Stimulated activated naive CD4-positive, alpha-beta T cell (primary cell): ENCODE measurements at places on chromosomes 3 and 15.

DNA sequence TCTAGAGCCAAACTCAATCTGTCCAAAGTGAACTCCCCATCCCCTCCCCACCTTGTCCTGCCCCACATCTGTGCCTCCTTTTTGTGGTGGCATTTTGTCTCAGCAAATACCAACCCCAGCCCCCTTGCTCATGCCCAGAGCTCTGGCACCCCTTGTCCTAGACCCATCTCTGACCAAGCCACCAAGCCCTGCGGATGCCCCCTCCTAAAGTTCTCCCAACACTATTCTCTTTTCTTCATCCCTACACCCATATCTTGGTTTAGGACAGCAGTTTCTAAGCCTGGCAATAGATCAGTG is 17.7 kb downstream of the ACAA1 start:
- no peak for DNase-seq

DNA sequence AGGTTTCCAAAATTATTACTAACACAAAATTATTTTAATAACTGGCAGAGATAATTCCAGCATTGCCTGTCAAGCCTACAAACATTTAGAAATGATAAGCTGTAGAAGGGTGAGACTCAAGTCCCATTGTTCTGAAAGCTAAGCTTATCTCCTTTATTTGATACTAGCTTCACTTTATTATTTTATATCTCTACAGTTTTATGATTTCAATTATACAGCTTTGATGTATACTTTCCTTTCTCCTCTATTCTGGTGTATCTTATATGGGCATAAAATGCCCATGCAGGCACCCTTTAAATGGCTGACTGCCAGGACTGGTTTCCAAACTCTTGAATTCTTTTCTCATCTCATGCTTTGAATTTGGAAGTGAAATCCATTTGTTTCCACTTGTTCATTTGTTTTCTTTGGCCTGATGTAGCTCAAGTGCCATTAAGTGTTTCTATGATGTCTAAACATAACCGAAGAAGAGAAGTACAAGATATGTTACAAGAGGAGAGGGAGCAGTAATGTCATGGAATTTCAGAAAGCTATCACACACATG is 372.1 kb upstream of the ARHGEF26 start:
- no peak for DNase-seq

- DNase-seq, result no peak
These were observed 46.9 kb upstream of the COL6A6 start for GRCh38 chr3:130470126-130470525.

GRCh38 chr3:127097481-127097880 is 95.5 kb upstream of the PRR23E start:
- no peak for DNase-seq

- no peak for DNase-seq
These were observed 72.7 kb downstream of the ZNF621 start for GRCh38 chr3:40597441-40597840.

DNA sequence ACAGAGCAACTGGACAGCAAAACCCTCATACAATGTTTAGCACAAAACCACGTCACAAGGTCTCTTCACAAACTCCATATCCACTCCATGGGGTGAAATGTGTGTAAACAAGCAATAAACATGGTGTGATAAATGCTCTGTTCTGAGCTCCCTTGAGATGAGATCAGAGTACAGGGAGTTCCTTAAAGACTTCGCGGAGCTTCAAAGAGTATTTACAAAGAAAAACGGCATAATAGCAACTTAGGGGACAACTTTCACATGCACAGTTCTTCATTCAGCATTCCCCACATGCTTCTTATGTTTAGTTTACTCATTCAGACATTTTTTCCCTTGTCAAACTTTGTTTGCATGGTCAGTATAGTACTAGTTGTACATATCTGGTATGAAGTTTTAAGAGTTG is 52.5 kb upstream of the SUCLG2 start:
- no peak for DNase-seq

- DNase-seq, result no peak
These were observed 155.2 kb upstream of the TLE3 start for GRCh38 chr15:70252951-70253320.

DNA sequence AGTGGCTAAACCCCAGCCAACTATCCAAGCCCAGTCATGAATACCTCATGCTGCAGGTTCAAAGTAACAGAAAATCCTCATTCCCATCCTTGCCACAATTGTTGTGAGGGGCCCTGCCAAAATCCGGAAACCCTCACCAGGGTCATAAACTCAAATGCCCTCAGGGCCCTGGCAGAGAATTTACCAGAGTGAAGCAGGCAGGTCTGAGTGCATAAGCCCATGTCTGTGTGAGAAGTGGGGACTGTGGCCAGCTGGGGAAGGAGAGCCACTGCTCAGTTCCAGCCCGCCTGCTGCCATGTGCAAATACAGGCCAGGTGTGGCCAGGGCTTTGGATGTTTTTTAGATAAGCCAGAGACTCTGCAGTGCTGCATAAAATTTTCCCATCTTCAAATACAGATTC is 7.0 kb downstream of the CEP152 start:
- DNase-seq, result no peak

- DNase-seq, result peak; percentile 63
These were observed 386.5 kb upstream of the CFAP20DC start for GRCh38 chr3:59436164-59436958.

DNA sequence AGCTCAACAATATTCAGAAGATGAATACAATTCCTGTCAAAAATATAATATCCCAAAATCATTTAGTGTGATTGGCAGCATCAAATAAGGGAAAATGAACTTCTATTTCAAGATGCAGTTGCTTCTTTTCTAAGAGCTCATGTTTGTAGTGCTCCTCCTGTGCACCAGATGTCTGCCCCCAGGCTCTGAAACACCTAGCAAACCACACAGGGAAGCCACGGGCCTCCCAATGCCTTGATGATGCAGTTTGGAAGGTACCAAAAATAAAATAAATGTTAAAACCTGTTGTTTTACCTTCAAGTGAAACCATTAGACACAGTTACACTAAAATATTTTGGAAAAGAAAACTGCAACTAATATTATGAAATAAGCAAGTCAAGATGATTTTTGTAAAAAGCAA is 22.2 kb downstream of the CFAP20DC start:
- DNase-seq, result no peak

DNA sequence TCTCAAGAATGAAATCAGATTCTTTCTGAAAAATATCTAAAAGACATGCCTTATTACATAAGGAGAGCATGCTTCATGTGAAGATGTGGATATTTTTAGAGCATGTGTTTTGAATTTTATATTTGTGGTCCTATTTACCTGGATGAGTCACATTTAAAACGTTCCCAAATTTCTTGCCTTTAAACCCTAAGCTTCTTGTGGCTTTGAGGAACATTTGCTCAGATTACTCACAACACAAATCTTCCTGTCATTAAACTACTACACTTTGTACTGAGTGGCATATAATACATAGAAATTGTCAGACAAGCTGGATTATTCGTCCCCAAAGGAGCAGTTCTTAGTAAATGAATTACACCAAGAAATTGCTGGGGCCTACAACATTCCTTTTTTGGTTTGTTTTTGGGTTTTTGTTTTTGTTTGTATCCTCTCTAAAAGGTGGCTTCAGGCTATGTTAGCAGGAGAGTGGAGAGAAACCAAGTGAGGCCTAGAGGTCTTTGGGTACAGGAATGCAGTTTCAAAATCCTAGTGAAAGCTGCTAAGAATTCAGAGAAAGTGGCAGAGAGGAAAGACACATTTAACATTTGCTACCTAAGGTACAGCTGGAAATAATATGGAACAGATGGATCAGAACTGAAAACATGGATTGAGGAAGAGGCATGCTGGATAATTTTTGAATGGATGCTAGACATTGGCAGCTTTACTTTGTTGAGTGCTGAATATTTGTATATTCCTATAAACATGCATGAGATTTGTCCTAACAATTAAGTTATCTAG is 128.1 kb downstream of the RPL22L1 start:
- no peak for DNase-seq

GRCh38 chr3:13188181-13188779 is 115.1 kb upstream of the IQSEC1 start:
- no peak for DNase-seq

GRCh38 chr3:151768393-151768930 is 34.7 kb downstream of the AADACL2 start:
- no peak for DNase-seq

DNA sequence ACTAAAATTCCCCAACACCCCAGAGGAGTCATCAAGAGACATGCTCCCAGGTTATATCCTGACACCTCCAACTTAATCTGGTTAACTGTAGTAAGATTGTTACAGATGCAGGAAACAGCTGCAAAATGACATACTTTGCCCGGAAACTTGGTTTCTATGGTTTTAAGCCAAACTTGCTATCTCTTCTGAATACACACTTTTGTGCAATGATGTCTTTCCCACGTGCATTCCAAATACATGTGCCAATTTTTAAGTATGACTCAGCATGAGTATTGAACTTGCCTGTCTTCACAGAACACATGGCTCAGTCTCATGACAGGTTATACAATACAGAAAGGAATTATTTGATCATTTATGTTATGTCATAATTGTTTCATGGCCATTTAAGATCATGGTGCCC is 207.0 kb upstream of the DCBLD2 start:
- no peak for DNase-seq

- DNase-seq, result no peak
These were observed 93.4 kb upstream of the STRIT1 start for GRCh38 chr3:155386919-155387318.

GRCh38 chr3:156551746-156552145 is 3.2 kb downstream of the SSR3 start:
- DNase-seq, result no peak

GRCh38 chr3:114351123-114351821 is 57.4 kb downstream of the TIGIT start:
- no peak for DNase-seq

DNA sequence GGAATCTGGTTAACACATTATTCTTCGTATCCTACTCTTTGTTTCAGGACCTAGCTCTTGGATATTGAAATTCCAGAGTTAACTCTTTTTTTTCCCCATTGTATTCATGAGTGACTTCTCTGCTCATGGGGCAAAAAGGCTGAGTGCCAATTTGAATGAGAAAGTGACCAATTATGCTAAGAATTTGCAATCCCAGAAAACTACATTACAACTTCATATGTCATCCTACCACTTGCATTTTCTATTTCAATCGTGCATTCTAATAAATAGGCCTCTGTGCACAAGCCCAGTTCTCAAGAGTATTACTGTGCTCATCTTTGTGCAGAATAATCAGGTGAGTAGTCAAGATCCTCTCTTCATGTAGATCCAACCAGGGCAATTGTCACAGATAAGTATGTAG is 537.8 kb downstream of the OTOL1 start:
- DNase-seq, result no peak

GRCh38 chr3:45123030-45123429 is 23.1 kb downstream of the CDCP1 start:
- no peak for DNase-seq

DNA sequence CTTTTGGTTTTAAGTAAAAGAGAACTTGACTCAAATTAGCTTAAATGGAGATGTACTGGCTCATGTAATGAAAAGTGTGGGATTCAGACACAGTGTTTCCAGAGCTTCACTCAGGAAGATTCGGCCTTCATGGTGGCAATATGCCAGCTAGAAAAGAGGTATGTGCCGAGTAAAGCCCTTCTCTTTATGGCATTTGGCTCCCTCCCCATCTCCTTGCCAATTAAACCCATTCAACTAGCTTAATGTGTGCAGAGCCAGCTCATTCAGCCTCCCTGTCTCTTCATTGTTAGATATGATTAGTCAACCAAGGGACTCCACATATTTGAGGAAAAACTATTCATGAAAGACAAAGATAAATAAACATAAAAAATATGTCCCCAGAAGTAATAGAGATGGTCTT is 15.0 kb upstream of the TRANK1 start:
- no peak for DNase-seq

- DNase-seq, result no peak
These were observed 71.4 kb upstream of the SKOR1 start for GRCh38 chr15:67753891-67754290.
